ENCODE measurements at places on chromosomes 5 and 9. TPM values are rescaled to one million over a fixed set of nuclear protein-coding genes. Genes with fewer than 3 reads are reported as not detected.

The GALNT12 gene
- 4.4 TPM for total RNA-seq

The FTMT gene
- not detected for total RNA-seq

The ALDH1A1 gene
- total RNA-seq = 0.54 TPM

The ZBTB26 gene
- 8.1 TPM for total RNA-seq

The PITX1 gene
- total RNA-seq = 0.77 TPM

Measured in GM12878 (cell line).